ENCODE measurements at places on chromosomes 2 and 18. TPM values are rescaled to one million over a fixed set of nuclear protein-coding genes. Genes with fewer than 3 reads are reported as not detected.

The ITGAV gene
- total RNA-seq: 7.5 TPM

The IL1A gene
- total RNA-seq: under 0.01 TPM

DNA sequence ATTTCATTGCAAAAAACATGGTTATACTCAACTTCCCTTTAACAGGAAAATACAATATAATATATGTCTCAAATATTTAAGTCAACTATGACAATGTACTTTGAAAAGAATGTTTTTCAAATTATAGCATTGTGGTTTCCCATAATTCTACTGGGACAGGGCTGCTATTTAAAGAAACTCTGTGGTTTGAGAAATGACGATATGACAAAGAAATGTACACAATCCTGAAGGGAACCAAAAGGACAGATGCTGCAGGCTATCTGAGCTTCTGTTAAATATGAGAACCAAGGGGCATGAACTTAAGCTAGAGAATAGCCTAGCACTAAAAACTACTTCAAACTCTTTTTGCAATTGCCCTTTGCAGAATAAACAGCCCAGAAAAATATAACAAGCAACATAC, 415.9 kb downstream of the GRB14 start:
- DNase-seq: no peak

GRCh38 chr2:234673961-234674759, 177.3 kb upstream of the ARL4C start:
- no peak for DNase-seq

DNA sequence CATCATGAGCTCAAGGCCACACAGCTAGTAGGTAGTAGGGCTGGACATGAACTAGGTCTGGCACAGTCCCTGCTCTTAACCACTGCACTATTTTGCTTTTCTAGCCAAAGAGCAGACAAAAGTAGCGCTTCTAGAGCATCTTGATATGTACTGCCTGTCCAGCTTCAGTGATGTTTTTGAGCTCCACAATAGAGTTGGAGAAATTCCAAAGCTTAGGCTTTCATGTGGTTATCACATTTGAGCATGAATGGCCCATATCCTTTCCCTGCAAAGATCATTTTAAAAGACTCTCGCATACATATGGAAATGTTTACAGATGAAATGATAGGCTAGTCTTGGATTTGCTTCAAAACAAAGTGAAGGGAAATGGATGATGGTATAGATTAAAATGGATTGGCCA, 128.7 kb downstream of the MAP3K20 start:
- no peak for DNase-seq

DNA sequence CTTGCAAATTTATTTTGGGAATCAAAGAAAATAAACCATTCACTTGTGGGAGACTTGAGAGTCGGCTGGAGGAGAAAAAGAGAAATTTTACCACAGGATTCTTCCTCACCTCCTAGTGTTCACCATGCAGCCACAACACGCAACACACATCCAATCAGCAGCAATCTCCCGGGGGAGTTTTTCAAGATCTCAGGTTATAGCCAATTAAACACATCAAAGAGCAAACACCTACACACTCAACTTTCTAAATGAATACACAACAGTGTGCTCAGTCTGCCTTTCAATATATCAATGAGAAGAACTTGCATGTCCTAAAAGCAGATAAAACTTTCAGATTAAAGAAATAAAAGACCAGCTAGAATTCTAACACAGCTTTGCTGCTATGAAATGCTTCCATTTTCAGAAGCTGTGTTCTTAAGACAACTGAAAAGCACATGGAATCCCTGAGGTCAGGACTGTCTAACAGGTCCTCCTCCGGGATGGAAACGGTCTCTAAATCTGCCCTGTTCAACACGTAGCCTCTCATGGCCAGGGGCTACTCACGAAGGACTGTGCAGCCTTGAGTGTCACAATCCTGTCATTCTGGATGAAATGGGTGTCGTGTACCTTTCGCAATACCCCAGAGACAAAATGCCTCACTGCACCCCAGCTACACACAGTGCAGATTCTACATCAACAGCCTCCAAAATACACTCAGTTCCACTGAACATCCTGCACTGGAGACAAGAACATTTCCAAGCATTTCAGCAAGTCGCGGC, 84.2 kb downstream of the ZNF516 start:
- DNase-seq: no peak

DNA sequence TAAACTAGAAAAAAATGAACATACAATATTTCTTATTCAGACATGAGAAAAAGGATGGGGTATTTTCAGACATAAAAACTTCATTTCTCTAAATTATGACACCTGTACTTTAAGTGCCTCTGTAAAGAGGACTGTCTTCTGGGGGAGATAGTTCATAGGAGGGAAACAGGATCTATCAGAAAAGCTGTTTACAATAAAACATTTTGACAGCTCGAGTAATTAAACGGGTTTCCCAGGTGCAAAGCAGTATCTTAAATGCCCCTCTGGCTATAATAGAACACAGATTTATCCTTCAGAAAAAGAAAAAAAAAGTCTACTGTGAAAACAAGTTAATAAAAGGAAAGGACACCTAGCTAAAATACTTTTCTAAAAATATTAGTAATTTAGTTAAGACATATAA, 311.4 kb upstream of the UBE2E3 start:
- no peak for DNase-seq

DNA sequence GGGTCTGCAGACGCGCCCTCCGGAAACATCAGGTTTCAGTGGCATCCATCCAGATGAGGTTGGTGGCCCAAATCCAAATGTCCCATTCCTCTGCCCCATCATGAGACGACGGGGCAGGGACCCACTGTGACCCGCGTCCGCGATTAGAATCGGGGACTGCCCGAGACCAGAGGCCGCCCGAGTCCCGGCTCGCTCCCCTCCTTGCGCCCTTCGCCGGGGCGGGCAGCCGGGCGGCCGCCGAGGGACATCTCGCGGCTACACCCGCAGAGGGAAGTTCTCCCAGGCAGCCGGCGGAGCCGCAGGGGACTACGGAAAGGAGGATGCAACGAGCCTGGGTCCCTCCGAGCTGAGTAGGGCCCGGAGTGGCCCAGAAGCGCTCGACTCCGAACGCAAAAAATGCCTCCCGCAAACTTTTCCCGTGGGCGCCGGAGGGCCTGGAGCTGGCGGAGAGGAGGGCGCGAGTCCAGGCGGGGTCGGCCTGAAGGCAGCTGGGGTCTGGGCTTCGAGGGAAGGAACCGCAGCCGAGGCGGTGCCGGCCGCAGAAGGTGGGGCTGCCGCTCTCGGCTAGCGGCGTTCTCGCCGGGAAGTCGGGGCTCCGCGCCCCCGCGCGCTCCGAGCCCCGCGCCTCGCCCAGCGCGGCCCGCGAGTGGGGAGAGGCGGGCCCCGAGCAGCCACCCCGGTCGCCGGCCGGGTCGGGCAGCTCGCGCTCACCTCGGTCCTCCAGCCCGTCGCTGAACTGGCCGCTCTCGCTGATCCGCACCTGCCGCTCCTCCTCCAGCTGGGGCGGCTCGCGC, 580 bp downstream of the TMEM163 start:
- peak; percentile 45 for DNase-seq

GRCh38 chr18:65206551-65207260, 544.1 kb upstream of the CDH7 start:
- DNase-seq: no peak

DNA sequence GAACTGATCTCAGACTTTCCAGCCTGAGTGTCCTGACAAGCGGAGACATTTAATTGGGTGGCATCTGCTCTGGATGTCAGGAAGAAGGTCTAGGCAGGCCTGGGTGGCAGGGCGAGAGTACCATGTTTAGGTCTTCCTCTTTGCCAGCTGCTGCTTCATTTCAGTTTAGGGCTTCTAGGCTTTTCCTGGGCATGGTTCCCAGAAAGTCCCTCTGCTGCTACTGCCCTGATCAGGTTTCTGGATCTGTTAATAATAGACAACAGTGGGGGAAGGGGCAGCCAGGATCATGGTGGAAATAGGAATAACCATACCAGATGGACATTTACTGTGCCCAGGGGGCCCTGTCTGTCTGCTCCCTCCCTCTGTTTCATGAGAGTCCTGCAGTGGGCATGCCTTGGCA, 2.3 kb upstream of the PLCD4 start:
- no peak for DNase-seq

DNA sequence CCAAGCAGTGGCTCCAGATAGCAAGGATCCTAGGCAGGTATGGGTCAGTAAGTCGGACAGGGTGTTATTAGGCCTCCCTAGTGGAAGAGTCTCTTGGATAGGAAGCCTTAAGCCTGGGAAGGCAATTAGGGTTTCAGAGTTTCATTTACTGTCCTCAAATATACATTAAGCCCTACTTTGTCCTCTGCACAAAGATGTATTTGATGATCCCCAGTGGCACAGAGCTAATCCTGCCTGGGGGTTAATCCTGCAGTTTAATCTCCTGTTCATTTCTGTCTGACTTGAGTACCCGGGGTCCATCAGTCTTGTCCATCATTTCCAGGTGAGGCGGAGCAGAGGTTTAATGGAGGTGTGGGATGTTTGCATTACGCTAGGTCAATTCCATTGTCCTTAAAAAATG, 62.0 kb downstream of the MTCL1 start:
- DNase-seq: no peak

Measured in hematopoietic multipotent progenitor cell (in vitro differentiated cells).